Thoracic aorta endothelial cell (primary cell): ENCODE measurements at places on chromosomes 12 and 14. TPM values are rescaled to one million over a fixed set of nuclear protein-coding genes. Genes with fewer than 3 reads are reported as not detected.

The TEAD4 gene
- 37.6 and 51.3 TPM in 2 replicates for total RNA-seq

The TOGARAM1 gene
- total RNA-seq, result 21.5 and 23.3 TPM in 2 replicates

The CPNE6 gene
- total RNA-seq, result not detected in 2 replicates

The PRMT5 gene
- 60.6 and 70.9 TPM in 2 replicates for total RNA-seq

The SLC35F4 gene
- total RNA-seq, result not detected in 2 replicates

The ACVRL1 gene
- total RNA-seq, result 291 and 422 TPM in 2 replicates

The PPP4R4 gene
- under 0.01 TPM in 2 replicates for total RNA-seq

The SLC10A1 gene
- not detected in 2 replicates for total RNA-seq

The TRHDE gene
- not detected in 2 replicates for total RNA-seq

The SLC8A3 gene
- 0.07 and 0.27 TPM in 2 replicates for total RNA-seq

The PPP1R1A gene
- not detected in 2 replicates for total RNA-seq
